Daoy (cell line): ENCODE measurements at places on chromosomes 2 and 18. TPM values are rescaled to one million over a fixed set of nuclear protein-coding genes. Genes with fewer than 3 reads are reported as not detected.

- DNase-seq: no peak
These were observed 213.0 kb downstream of the PHLPP1 start for GRCh38 chr18:62928326-62928725.

- DNase-seq: no peak
These were observed 13.0 kb downstream of the PTMA start for GRCh38 chr2:231720987-231721966.

GRCh38 chr2:85888020-85888683 lies 638 bp downstream of the ST3GAL5 start:
- DNase-seq: peak; percentile 27

DNA sequence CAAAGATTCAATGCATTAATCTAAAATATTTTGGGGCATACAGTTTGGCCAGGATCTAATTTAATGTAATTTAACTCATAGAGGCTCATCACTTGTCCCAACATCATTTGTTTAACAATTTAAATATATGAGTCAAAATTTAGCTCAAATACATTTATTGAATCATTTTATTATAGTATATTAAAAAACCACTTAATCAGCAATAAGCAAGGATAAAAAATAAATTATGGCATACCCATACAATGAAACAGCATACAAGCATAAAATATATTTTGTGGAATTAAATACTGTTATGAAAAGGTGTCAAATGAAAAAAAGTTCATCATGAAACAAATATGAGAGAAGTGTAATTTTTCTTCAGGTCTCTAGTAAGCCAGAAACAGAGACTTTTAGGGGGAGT lies 34.9 kb downstream of the LRPPRC start:
- no peak for DNase-seq

DNA sequence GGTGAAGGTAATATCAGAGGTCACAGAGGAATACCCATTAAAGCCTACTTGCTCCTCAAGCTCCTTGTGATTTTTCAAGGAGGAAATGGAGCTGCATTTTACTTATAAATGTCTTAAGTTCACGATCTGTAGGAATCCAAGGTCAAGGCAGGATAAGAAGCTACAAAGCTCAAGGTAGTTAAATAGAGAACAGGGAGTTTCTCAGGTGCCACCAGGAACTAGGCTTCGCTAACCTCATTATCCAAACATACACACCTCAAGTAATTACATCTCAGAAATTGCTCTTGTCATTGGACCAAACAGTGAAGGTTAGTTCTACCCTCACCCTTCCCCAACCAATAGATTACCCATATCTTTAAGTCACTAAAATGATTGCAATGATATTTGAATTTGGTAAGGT lies 317.4 kb upstream of the HNRNPA3 start:
- DNase-seq: no peak

GRCh38 chr2:13056259-13056843 lies 339.6 kb downstream of the TRIB2 start:
- DNase-seq: no peak

GRCh38 chr2:647003-647560 lies 30.1 kb downstream of the TMEM18 start:
- DNase-seq: no peak

DNA sequence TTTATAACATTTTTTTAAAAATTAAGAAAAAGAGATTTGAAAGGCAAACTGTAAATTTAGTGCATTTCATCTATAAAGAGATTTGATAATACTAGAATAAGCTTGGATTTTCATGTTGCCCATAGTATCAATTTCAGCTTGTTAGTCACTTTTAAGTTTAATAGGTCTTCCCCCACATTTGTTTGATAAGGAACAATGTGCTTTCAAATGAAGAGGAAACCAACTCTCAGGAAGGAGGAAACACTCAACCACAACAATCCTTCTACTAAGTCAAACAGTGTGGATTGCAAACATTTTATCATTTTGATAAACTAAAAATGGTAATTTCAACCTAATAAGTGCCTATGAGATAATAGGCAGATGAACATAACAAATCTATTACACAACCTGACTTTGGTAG lies 397.1 kb upstream of the CDH20 start:
- DNase-seq: no peak

The KLHL30 gene
- 0.17 TPM in 1 of 2 replicates, not detected in the other for total RNA-seq

The POTEJ gene
- 0.06 and 0.18 TPM in 2 replicates for total RNA-seq

The KRTCAP3 gene
- total RNA-seq: not detected in 2 replicates

The LIPG gene
- 32.6 and 40.3 TPM in 2 replicates for total RNA-seq
